ENCODE measurements at places on chromosomes 5 and 9.

- DNase-seq, result no peak
These were observed 416.5 kb downstream of the DMRTA1 start for GRCh38 chr9:22863106-22863505.

DNA sequence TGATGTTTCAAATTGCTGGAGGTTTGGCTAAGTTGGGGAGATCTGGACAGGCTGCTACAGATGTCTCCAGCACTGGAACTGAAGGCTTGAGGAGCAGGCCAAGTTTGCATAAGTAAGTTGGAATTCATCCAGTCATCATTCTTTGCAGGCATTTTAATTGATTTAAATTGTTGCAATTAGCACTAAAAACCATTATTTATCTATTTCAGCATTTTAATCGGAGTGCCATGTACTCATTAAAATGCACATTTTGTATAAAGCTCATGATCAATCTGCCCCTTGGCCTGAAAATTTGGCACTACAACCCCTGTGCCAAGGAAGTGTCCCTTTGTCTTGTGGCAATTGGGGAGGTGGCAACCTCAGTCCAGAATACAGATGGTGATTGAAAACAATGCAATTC lies 320.2 kb downstream of the MAT2B start:
- DNase-seq, result no peak

- no peak for DNase-seq
These were observed 82.3 kb downstream of the CRB2 start for GRCh38 chr9:123438321-123438720.

GRCh38 chr5:62143268-62144229 lies 162.5 kb upstream of the KIF2A start:
- no peak for DNase-seq

GRCh38 chr9:26746357-26747072 lies 146.1 kb downstream of the CAAP1 start:
- DNase-seq, result no peak

DNA sequence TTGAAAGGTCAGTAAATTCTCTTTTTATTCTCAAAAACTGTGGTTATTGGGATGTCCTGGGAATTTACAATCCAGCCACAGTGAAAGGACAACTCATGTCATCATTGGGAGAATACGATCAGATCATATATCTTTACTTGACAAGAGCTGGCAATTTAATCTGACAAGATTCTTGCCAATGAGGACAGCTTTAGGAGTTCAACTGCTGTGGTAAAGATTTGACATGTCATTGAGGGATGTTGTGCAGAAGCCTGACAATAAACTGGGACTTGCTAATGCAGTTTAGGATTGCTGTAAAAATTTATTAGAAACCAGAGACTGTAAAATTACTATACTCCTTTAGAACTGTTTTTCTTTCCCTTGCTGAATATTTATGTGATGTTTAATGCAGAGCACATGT lies 1131.0 kb downstream of the MAT2B start:
- DNase-seq, result no peak
